ENCODE measurements at places on chromosomes 13 and 19.
A peak's percentile ranks its signal among the peaks of the same experiment; 100 is the strongest.

DNA sequence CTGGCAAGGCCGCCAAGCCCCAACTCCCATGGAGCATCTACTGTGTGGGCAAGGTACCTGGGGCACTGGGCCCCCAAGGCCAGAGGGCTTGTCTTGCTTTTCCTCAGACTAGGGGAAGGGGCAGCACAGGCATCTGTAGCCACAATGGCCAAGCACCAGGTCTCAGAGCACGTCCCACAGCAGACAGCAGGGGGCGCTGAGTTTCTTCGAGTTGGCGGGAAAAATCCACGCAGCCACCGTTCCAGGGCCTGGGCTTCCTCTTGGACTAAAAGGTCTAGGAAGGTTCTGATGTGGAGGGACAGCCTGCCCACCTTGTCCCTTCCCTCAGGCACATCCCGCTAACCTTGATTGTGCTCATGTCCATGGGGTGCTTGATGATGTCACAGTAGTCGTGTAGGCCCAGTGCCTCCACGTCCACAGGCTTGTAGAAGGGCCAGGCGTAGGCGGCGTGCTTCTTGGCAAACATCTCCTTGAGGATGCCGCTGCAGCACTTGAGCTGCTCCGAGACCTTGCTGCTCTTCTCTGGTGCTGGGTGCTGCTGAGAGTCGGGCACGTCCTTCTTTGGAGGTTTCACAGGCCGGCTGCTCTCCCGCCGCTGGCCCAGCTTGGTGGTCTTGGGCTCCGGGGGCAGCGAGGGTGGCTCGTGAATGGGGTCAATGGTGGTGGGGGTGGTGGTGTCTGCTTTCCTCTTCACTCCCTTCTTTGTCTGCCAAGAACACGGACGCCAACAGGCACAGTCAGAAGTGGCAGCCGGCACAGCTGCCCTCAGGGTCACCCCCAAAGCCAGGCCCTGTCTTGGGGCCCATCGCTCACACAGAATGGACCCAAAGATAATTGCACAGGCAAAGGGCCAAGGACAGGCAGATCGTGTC lies 32.0 kb upstream of the EPHX3 start:
- DNase-seq = peak; percentile 68

GRCh38 chr19:45863840-45864628 lies at the start of gene FOXA3:
Gene FOXA3 (plus strand): TSS chr19:45864326. CDS start chr19:45864457, 131 bp downstream.
- no peak for DNase-seq

- DNase-seq = no peak
These were observed 1173.7 kb upstream of the PRR20A start for GRCh38 chr13:55967055-55967454.

- no peak for DNase-seq
These were observed 125.5 kb upstream of the MCF2L start for GRCh38 chr13:112843392-112844111.

- DNase-seq = no peak
These were observed 24.2 kb downstream of the ZFR2 start for GRCh38 chr19:3844596-3844995.

GRCh38 chr19:3670796-3671679 lies 29.2 kb downstream of the PIP5K1C start:
- no peak for DNase-seq

DNA sequence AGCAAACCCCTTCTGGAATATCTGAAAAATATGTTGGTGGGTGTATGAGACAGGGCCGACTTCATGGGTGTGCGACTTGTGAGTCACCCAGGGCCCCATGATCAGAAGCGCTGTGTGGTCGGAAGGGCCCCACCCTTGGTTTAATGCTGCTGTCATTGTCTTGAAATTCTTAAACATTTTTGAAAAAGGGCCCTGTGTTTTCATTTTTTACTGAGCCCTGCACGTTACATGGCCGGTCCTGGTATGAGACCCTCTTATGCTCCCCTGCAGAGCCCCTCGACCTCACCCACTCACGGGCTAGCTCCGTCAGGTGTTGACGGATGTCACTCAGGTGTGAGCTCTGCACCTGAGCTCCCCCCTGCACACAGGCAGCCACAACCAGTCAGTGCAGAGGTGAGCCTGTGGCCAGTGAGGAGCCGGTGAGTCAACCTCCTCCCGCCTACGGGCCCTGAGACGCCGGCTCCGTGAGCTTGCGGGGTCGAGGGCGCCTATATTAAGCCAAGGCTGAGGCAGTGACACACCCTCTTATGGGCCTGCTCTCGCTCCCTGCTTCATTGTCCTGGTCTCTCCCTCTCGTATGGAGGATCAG lies 27.7 kb downstream of the GADD45B start:
- peak; percentile 48 for DNase-seq

DNA sequence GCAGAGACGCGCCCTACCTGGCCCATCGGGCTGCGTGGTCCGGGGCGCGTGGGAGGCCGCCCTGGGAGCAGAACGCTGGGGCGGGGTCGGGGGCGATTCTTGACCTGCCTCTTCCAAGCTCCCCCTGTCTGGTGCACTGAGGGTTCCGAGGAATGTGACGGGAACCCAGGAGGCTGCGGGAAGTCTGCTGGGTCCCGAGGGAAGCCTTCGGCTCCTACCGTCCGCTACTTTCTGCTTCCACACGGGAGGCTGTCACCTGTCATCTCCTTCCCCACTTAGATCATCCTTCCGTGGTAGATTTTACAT lies 781 bp upstream of the SPRYD7 start:
- no peak for DNase-seq

- DNase-seq = no peak
These were observed 72.2 kb downstream of the ATP11A start for GRCh38 chr13:112761701-112762689.

DNA sequence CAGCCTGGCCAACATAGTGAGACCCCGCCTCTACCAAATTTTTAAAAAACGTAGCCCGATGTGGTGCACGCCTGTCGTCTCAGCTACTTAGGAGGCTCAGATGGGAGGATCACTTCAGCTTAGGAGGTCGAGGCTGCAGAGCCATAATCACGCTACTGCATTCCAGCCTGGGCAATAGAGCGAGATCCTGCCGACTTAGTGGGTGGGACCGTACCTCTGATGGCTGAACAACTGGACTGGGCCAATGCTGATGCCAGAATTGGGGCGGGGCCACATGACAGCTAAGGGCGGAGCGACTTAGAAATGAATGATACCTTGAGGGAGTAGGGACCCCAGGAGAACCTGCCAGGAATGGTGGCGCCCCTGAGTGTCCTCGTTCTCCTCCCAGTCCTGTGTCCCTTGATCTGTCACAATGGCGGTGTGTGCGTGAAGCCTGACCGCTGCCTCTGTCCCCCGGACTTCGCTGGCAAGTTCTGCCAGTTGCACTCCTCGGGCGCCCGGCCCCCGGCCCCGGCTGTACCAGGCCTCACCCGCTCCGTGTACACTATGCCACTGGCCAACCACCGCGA lies 3.6 kb downstream of the LTBP4 start:
- no peak for DNase-seq

DNA sequence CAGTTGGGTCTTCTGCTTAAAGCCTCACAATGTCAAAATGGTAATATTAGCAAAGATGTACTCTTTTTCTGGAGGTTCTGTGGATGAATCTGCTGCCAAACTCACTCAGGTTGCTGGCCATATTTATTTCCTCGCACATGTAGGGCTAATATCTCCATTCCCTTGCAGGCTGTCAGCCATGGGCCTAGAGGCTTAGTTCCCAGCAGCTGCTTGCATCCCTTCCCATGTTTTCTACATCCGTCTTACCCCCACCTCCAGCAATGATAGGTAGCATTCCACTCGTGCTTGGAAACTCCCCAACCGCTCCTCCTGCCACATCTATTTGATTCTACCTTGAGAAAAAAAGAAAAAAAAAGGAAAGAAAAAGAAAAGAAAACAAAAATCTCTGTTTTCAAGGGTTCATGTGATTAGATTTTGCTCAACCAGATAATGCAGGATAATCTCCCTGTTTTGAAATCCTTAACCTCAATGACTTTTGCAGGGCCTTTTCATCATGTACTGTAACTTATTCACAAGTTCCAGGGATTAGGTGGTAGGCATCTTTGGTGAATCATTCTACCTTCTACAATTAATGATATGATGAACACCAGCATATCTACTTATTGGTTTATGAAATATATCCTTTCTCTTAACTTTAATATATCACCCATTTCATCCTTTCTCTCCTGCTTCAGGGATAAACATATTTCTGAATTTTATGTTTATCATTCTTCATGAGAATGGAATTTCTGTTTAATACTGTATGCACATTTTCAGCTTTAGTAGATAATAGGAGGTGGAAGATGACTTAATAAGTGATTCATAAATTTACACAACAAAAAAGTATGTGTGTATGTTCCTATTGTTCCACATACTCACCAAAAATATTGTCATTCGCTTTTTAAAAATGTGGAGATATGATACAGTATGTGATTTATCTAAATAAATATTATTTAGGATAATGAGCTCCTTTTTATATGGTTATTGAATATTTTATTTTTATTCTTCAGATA lies 931.9 kb downstream of the SLITRK5 start:
- no peak for DNase-seq

GRCh38 chr13:53513226-53513625 lies 484.6 kb downstream of the OLFM4 start:
- DNase-seq = no peak

GRCh38 chr13:45482571-45483173 lies 17.9 kb downstream of the COG3 start:
- no peak for DNase-seq

DNA sequence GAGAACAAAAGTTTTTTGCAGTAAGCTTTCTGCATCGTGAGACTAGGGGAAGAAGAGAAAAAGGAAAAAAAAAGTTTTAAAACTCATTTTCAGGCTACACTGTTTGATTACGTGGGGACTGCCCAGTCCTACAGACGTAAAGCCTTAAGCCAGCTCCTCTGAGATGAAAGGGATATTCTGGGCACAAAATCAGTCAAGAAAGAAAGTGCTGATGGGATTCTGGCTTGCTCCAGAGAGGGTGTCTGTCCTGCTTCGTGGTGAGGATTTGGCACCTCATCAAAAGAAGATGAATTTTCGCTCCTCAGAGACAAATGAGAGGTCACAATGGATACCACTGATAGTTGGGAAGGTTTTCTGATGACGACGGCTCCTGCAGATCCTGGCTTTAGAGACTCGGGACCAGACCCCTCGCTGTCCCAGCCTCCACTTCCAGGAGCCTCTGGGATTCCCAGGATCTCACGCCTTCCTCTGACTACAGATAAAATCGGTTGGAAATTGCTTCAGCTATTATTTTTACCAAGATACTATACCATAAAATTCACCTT lies 9.7 kb downstream of the TEX29 start:
- no peak for DNase-seq

GRCh38 chr13:75256922-75257321 lies 225.0 kb downstream of the TBC1D4 start:
- no peak for DNase-seq

- DNase-seq = peak; percentile 34
These were observed at the start of gene CSNK1G2 for GRCh38 chr19:1941146-1942077. Gene CSNK1G2 (plus strand): TSS chr19:1941172. CDS start chr19:1969773, 28,601 bp downstream.

DNA sequence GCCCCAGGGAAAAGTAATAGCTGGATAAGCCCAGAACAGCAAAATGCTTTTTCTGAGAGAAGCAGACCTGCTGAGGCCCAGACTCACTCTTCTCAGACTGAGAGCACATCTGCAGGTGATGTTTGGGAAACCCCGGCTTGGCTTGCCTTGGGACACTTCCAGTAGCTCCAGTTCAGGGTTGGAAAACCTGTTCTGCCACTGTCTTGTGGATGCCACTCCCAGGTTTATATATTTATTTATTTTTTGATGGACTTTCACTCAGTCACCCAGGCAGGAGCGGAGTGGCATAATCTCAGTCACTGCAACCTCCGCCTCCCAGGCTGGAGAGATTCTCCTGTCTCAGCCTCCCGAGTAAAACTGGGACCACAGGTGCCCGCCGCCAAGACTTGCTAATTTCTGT lies 8.0 kb upstream of the SMARCA4 start:
- DNase-seq = no peak

GRCh38 chr13:99796175-99796819 lies 175.3 kb downstream of the ZIC5 start:
- DNase-seq = no peak

All from activated CD4-positive, alpha-beta T cell treated with anti-CD3 and anti-CD28 coated beads for 24 hours (primary cell).